ENCODE measurements at places on chromosomes 2 and 18. TPM values are rescaled to one million over a fixed set of nuclear protein-coding genes. Genes with fewer than 3 reads are reported as not detected.
A peak's percentile ranks its signal among the peaks of the same experiment; 100 is the strongest.

GRCh38 chr2:218852911-218853667 is 6.5 kb upstream of the WNT6 start:
- DNase-seq: peak; percentile 34

GCA gene
- total RNA-seq: 19.4 TPM

GRCh38 chr2:201880579-201880978 is 74.2 kb downstream of the CDK15 start:
- DNase-seq: no peak

DNA sequence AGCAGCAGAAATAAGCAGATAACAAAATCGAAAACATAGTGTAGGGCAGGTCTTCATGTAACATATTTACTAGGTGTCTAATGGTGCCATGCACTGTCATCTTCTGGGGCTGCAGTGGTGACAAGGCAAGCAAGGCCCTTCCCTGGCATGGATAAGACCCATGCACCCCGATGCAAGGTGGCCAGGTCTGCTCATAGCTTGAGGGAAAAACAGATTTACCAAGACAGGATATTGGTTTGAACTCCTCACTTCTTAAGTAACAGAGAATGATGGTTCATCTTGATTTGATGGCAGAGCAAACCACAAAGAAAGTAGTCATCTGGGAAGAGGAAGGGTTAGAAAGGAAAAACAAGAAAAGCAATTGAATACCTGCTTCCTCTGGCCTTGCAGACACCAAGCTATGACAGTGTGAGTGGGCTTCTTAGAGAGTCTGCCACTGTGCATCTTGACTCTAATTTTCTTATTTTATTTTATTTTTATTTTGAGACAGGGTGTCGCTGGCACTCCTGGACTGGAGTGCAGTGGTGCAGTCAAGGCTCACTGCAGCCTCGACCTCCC is 35.8 kb upstream of the EML6 start:
- no peak for DNase-seq

REG3G gene
- not detected for total RNA-seq

DNA sequence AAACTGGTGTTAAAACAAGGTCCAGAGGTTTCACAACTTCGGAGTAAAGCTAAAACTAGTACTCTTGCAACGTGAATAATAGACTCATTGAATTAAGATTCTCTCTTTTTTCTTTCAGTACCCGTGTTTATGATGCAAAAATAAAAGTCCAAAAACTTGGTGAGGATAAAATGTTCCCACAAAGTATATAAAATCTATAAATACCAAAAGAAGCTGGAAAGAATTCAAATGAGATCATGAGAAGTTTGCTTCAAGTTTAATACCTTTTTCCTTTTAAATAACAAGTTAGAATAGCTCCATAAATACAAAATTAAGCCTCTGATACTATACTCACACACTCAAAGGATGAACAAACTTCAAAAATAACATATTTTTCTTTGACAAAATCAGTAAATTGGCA is 34.0 kb downstream of the METTL4 start:
- no peak for DNase-seq

DNA sequence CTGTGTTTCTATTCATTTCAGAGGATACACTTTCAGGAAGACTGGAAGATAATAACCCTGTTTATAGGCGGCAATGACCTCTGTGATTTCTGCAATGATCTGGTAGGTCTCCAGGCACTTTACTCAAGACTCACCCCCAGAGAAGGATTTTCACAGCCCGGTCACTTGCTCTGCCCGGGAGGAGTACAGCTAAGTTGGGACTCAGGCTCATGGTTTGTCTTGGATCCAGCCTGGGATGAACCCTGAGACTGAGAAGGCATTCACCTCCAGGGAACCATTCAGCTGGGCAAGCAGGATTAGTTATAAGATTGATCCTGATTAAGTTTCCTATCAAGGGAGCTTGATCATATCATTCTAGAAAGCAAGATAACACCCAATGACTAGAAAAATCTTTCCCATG is 83.7 kb downstream of the PLB1 start:
- no peak for DNase-seq

Measured in heart right ventricle (tissue), 16 donors.